AML-193 (cell line): ENCODE measurements at places on chromosomes 7 and 10.

GRCh38 chr7:112997831-112998230, 88.8 kb downstream of the GPR85 start:
- DNase-seq, result no peak

DNA sequence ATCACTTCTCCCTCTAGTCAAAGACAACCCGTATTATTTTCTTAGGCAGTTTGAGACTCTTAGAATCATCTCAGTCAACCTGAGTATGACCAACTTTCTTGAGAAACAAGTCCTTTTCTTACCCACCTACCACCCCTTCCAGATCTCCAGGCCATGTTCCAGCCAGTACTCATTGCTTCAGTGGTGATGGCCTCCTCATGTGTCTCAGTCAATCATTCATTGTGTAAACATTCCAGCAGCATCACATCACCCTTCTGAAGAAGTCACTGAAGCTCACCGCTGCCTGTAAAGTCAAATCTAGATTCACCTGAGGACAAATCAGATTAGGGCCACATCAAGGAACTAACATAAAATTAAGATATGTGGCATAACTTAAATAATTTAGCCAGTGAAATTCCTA, 467.2 kb upstream of the NRP1 start:
- no peak for DNase-seq

DNA sequence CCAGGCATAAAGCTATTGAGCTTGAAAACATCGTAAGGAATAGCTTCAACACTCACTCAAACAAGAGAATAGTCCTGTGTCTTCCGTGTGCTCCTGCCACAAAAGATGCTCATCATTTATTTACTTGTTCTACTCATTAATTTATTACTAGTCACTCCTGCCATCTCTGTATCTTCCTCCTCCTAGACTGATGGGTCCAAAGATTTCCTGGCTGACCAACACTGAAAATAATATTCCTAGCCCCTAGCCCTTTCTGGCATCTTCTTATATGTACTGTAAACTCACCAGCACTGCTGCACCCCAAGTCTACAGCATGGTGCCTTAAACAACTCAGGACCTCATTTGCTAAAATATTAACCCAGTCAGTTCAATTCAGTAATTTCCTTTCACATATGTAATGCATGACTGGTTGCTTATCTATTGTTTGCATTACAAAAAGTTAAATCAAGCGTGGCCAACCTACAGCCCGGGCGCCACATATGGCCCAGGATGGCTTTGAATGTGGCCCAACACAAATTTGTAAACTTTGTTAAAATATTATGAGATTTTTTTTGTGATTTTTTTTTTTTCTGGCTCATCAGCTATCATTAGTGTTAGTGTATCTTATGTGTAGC, 86.7 kb upstream of the GSDME start:
- no peak for DNase-seq

- no peak for DNase-seq
Observed at GRCh38 chr7:39091774-39092173, 114.1 kb downstream of the POU6F2 start.

DNA sequence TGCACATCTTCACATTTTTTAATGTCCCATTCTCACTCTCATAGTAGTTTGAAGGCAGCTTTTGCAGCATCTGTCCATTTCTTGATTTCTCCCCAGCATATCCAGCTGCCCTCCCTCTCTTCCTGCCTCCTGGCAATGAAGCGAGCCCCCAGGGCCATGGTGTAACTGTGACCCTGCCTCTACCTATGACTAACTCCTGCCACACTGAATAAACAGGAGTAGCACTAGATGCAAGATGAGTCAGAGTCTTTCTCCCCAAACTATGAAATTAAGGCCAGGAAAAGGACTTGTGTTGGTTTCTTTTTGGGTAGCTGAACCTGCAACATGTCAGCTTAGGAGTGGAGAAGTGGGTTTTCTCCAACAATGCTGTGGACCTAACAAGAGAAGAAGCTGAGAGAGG, 329.0 kb downstream of the RNLS start:
- DNase-seq, result no peak
